Body of pancreas (tissue), 4 donors: ENCODE measurements at places on chromosomes 7 and 10.

DNA sequence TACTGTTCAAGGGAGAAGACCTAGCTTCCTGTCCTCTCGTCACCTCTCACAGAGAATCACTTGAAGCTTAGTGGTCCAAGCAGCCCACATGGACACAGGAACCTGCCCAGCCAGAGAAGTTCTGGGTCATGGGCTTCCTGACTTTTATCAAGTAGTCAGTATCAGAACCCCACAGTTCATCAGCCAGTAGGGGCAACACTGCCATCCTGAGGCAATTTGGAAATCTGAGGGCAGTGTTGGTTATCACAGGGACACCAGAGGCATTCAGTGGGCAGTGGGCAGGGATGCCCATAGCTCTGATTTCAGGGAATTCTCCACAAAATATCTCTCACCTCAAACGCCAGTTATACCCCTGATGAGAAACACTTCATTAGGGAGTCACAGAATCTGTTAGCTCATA is 22.5 kb upstream of the MGAM2 start:
- DNase-seq: no peak

- no peak for DNase-seq
These were observed 104.6 kb upstream of the DNAJB12 start for GRCh38 chr10:72459301-72459700.

DNA sequence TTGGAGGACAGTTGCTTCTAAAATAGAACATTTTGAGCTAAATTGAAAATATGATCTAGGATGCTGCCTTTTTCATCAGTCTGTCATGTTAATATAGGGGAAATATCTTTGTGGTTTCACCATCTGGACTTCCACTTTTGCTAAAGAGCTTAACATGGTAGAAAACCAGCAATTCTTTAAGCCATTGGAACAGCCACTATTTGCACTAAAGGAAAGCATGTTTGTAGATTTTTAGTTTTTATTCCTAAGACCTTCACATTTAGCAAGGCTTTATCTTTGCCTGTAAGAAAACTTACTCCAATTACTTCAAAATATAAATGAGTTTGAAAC is 291.0 kb downstream of the RNLS start:
- no peak for DNase-seq

- DNase-seq: no peak
These were observed 381.0 kb upstream of the TPK1 start for GRCh38 chr7:145216866-145217265.

GRCh38 chr7:117759950-117760640 is 113.1 kb downstream of the CTTNBP2 start:
- DNase-seq: no peak

DNA sequence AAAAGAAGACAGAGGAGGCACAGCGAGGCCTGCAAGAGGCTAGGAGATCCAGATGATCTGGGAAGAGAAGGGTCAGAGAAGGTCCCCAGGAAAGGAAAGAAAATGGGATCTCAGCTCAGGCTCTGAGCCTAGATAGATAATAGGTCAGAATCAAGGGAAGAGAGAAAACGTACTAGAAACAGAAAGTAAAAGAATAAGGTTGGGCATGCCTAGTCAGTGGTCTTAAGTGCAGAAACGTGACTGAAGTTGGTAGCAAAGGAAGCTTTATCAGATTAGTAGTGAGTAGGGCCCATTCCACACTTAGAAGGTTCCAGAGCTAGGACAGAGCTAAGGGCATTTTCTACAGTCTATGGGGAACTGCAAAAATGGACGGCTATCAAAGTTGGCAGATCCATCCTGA is 84.8 kb upstream of the ASAH2 start:
- no peak for DNase-seq

DNA sequence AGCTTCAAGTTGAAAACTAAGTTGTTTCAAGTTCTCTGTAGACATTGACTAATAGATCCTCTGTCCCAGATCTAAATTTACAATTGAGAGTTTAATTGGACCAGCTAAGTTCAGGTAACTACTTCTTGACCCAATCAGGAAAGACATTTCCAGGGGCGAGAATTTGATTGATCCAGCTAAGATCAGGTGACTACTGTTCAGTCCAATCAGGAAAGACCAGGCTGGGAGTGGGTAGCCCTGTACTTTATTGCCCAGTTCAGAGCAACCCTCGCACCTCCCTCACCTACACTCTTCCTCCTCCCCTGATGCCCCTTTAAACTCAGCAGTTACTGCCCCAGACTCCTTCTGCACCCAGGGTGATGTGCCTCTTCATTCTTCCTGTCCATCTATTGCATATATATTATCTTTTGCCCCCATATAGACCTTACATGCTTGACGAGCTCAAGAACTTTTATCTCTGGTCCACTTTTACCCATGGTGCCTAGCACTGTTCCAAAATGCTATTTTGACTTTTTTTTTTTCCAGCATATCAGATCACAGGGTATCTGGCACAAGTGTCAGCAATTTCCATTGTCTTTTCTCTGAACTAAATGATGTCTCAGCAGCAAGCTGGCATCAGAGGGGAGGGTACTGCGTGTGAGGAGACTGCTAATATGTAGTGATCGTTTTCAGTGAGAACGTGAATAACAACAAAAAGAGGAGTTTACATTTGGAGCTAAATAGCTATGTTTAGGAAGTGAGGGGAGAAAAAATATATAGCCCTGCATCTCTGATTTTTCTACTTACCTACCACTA is 169.4 kb downstream of the KIAA1217 start:
- no peak for DNase-seq

GRCh38 chr10:7233259-7233991 is 177.4 kb downstream of the SFMBT2 start:
- no peak for DNase-seq

DNA sequence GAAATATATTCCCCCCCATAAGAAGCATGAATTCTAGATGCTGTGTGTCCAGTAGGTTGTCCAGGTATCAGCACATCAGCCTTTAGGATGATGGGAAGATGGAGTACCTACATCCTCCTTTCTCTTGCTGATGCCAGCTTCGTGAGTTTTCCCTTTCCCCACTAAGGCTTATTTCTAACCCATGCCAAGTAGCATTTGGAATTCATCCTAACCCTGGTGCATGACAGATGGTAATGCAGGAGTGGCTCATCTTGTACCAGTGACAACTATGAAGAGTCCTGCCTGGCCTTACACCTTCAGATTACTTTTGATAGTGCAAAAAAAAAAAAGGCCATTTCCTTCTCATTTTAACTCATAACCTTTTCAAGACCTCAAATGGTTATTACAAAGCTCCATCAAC is 58.7 kb downstream of the ARHGAP21 start:
- DNase-seq: no peak

GRCh38 chr7:2644562-2645273 is 12.9 kb downstream of the TTYH3 start:
- no peak for DNase-seq

DNA sequence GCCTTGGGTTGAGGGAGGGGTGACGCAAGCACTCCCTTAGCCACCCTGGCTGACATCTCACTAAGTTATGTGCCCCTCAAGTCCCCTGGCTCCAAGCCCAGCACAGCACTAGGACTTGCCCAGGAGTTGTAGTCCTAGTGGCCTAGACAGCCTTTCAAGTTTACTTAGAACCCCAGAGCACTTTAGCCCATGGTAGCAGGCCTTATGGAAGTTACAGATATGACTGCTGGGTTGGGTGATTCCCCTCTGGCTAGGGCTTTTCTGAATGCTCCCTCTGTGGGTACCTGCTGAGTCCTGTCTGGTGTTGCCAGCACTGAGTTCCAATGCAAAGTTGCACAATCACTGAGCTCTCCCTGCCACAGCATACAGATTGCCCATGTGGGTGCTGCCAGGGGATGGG is 83.2 kb downstream of the AHCYL2 start:
- no peak for DNase-seq

DNA sequence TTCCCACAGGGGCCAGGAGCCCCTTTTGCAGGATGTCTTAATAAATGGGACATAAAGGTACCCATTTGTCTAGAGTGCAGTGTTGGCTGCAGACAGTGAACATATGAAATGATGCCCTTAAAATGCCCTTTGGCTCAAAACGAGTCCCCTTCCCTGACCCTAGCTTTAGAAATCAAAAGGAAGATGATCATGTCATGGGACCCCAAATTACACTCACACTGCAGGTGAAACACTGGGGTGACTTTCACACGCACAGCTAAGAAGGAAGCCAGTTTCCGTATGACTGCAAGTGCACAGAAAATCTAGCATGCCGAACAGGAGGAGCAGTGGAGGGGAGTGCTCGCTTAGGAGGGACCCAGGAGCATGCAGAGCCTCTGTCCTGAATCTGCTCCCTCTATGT is 154.5 kb upstream of the KLF14 start:
- no peak for DNase-seq

- no peak for DNase-seq
These were observed 5.2 kb upstream of the MYL10 start for GRCh38 chr7:101634196-101634717.

- DNase-seq: no peak
These were observed 607.6 kb downstream of the KCNMA1 start for GRCh38 chr10:77029777-77030717.

DNA sequence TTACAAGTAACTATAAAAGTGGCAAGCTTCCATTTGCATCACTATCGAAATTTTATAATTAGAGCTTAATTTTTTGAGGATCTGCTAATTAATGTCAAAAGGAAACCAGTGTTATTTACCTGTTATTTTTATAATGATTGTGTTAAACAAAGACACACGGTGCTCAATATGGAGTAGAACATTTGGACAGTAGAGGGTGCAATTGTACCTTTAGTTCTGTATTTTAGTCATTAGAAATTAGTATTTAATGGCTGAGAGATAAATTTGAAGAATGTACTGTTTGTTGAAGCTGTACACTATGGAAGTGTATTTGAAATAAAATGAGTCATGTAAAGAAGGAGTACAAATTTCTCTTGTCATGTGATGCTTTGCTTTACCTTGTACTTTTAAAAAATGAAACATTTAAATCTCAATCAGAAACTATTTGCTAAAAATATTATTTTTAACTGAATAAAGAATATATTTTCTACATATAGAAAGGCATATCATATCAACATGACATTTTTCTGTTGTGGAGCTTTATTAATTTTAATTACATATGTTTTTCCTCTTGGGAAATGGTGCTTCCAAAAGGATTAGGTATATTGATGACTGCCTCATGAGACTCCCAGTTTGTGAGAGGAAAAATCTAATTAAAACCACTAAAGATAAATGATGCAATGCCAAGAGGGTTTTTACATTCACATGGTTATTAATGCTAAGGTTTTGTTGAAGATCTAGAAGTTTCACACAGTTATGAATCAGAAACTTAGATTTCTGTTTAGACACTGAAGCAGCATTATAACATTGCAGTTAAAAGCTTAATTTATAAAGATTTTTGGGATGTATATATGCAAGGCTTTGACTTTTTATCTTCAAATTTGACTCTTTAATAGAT is 10.4 kb upstream of the PRKG1 start:
- no peak for DNase-seq

DNA sequence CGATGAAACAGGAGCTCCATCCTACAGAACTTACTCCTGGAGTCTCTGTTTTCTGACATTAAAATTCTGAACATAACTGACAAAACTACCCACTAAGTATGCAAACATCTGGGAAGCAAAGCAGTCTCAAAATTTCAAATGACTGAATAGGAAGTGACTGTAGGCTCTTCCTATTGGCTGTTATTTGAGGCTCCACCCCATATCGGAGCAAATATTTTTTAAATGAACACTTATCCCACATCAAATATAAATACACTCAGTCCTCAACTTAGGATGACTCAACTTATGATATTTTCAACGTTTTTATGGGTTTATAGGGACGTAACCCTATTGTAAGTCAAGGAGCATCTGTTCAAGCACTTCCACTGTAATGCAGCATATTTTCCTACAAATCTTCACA is 8.8 kb downstream of the HSPA12A start:
- no peak for DNase-seq

DNA sequence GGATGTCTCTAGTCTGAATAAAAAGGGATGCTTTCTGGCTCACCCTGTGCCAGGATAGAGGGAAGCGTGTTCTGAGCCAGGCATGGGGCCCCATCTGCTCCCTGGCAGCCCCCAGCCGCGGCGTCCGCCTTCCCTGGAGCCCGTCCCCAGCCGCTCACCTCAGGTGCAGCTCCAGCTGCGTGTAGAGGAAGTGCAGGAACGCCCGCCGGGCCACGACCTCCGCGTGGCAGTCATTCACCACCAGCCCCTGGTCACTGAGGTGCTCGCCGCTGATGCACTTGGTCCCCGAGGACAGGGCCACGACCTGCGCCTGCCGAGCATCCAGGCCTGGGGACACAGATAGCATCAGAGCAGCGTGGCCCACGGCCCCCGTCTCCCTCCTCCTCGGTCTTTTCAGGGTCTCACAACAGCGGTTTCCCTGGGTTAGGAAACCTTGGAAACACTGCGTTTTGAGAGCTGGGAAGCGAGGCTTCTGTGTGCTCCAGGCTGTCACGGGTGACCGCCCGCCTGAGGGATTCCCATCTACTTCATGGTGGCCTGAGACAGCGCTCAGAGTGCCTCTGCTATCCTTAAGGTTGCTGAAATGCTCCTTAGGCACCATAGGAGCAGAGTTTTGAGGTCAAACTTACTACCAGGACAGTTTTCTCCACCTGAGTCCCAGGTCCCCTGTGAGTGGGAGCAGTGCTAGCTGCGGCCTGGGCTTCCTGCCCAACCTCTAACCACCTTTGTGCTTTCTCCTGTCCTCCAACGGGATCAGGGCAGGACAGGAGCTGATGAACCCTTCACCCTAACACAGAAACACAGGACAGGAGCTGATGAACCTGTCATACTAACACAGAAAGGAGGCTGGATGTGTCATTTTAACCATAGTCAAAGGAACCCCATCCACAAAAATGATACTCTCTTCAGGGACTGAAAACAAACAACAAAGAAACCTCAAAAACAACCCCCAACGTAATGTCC is 186.1 kb downstream of the WDR37 start:
- no peak for DNase-seq

DNA sequence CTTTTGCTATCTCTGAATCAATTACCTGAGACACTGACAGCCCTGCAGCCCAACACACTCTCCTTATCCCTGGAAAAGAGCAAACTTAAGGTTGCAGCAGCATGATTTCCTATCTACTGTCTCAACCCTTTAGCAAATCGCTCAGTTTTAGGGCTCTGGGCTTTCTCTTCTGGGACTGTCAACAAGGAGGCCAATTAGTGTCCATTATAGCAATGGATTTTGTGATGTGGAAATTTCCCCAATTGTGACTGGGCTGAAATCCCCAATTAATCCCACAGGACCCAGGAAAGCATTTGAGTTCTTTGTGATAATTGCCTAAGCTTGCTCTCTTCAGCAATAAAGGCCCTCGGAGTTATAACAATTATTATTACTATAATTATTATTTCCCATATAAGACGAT is 197.0 kb downstream of the ZNF438 start:
- no peak for DNase-seq

DNA sequence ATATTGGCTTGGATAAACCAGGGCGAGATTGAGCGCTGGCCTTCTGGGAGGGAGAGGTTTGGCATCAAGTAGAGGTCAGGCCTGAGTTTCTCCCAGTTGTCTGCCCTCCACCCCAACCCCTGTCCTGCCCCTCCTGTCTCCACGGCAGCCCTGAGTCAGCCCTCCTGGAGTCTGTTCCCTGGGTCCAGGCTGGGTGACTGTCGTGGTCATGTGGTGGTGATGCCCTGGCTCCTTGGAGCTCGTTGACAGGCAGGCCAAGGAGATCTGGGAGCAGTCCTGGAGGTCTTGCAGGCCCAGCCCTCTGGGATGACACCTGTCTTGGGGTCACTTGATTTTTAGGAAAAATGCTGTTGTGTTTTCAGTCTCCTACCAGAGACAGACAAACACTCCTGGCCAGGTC is 53.6 kb upstream of the PODXL start:
- no peak for DNase-seq
